GM06990 (cell line): ENCODE measurements at places on chromosomes 3 and 15.

GRCh38 chr15:52558196-52558595, 10.6 kb downstream of the ARPP19 start:
- DNase-seq = peak; percentile 61

GRCh38 chr3:195757438-195757770, 36.6 kb downstream of the MUC20 start:
- DNase-seq = no peak

DNA sequence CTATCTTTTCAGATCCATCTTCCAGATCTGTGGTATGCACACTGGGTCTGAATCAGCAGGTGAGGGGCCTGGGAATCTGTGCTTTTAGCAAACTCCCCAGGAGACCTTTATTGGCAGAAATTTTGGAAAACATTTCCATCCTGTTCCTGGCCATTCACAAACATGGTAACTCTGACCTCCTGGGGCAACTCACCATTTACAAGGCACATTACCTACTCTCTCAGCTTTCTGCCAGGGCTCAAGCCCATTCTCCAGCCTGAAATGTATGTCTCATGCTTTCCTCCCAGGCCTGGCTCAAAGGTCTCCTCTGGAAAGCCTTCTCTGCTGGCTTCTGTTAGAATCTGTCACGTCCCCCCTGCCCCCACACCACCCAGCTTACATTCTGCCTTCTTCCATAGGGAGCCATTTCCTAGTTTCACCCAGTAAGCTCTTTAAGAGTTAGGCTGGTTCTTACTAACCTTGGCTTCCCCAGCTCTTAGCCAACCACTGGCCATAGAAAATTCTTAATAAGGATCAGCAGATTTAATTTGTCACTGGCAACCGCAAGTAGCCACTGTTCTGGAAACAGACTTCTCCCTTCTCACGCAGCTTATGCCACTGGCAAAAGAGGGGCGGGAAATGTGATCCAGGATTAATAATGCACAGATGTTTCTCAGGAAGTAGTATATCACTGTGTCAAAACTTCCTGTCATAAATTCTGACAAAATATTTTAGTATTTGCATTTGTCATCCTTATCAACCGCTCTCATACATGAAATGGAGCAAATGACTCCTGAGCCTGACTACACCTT, 55.0 kb downstream of the RORA start:
- no peak for DNase-seq

GRCh38 chr15:66388043-66388363, 1.3 kb downstream of the MAP2K1 start:
- no peak for DNase-seq

- DNase-seq = no peak
Measured at GRCh38 chr3:192188218-192188835, 539.0 kb downstream of the FGF12 start.

DNA sequence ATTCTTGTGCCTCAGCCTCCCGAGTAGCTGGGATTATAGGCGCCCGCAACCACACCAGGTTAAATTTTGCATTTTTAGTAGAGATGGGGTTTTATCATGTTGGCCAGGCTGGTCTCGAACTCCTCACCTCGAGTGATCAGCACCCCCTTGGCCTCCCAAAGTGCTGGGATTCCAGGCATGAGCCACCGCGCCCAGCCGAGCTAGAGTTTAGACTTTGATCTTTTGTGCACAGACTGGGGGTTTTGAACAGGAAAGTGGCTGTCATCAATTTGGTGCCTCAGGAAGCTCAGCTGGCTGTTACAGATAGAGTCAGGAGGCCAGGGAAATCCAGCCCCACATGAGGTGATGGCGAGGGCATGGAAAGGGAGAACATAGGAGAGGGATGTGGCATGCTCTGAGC, 19.3 kb upstream of the IREB2 start:
- DNase-seq = no peak

DNA sequence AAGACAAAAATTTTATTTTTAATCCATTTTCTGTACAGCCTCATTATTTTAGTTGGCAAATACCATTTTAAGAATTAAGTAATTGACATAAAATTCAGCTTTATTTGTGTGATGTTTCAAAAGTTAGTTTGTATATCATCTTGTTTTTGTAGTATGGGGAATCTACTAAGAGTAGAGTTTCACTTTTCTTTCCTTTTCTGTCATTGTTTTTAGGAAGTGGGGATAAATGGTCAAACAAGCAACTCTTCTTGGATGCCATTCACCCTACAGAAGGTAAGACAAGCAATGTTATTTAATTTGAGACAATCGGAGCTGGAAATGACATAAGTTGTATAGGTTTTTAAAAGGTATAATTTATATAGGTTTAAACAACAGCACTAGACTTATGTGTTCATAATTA, 268.3 kb downstream of the BBX start:
- no peak for DNase-seq

- no peak for DNase-seq
Measured at GRCh38 chr3:31572236-31573004, 39.7 kb downstream of the STT3B start.

- DNase-seq = no peak
Measured at GRCh38 chr15:88035381-88035780, 221.2 kb downstream of the NTRK3 start.

- DNase-seq = no peak
Measured at GRCh38 chr3:113436809-113437208, 4.5 kb downstream of the CFAP44 start.

DNA sequence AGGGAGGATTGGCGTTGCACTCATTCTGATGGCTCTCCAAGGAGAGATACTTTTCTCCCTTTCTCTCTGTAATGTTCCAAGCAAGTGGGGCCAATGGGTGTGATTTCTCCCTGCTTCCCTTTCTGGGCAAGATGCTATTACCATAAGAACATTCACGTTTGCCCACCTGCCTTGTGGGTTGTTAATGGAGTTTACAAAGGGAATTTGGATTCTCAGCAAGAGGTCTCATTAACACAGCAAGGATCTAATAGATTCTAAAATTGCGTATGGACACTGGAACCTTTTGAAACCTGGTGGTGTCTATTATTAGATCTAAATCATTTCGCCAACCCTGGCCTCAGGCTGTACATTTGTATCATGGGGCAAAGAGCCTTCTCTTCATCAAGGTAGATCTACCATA, 74.1 kb downstream of the SLCO3A1 start:
- no peak for DNase-seq

DNA sequence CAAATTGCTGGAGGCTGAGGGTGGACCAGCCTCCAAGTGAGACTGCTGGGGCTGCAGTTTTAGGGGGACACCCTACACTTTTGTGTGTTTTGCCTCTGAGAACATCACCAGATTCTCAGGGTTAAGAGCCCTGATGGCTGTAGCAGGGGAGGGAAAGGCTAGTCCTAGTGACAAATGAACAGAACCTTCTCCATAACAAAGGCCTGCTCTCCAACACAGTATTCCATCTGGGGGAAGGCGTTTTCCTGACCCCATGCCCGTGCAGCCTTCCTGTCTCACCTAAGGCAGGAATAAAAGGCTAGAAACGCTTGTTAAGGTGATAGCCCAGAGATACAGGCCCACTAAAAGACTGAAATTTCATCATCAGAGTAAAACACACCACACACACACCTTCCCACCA, 50.2 kb upstream of the NSMCE3 start:
- DNase-seq = no peak

GRCh38 chr15:31255732-31256377, 70.8 kb upstream of the KLF13 start:
- peak; percentile 76 for DNase-seq

GRCh38 chr15:99429681-99430081, 136.1 kb upstream of the MEF2A start:
- no peak for DNase-seq

GRCh38 chr3:47018269-47018611, 38.8 kb downstream of the NBEAL2 start:
- no peak for DNase-seq

DNA sequence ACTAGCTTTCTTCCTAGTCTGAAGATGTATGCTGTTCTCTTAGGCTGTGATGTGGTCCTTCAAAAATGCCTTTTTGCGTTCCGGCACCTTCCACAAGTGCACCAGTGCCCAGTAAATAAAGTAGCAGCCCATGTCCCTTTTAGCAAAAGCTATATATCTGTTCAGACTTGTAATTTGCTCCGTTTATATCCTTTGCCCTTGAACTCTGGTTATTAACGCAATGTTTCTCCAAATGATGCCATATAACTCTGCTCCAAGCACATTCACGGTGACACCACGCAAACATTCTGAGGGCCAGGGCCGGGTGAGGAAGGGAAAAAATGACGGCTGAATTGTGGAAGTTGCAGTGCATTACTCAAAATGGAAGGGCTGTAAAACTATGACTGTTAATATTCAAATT, 1001.1 kb upstream of the NR2F2 start:
- no peak for DNase-seq

DNA sequence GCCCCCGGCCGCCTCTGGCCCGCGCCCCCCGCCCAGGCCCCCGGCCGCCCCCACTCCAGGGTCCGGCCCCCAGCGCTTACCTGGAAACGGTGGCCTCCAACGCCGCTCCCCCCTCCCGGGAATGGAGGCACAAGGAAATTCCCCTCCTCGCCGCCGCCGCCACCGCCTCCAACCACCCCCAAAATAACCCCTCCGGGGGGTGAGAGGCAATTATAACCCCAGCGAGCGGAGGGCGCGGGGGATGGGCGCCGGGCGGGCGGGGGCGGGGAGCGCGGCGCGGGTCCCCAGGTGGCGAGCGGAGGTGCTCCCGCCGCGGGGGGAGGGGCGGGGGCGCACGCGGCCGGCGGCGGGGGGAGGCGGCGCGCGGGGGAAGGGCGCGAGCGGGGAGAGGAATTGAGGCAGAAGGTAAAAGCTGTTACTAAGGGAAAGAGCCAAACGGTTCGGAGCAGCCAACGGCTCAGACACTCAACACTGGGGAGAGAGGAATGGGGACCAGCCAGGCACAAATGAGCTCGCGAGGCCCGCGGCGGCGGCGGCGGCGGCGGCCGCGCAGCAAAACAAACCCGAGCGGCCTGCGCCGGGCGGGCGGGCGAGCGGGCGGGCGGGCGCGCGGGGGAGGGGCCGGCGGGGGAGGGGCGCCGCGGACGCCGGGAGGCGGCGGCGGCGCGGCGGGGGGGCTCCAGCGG, at the start of gene TBL1XR1:
Gene TBL1XR1, minus strand, starts transcription at position 442 of the 686 bp plus-strand sequence. CDS start 132,505 bp downstream, outside the sequence.
- DNase-seq = peak; percentile 91

DNA sequence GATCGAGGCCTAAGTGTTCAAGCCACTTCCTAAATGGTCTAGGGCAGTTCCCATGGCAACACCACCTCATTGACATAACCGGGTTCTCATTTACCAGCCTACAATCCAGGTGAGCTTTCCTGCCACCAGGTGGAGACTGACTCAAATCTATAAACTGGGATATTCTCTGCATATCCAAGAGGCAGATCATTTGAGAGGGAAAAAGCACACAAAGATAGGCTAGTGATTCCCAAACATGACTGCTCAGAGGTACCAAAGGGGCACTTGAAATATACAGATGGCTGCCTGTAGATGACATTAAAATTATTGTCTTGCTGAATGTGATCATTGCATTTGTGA, 141.3 kb upstream of the PROK2 start:
- DNase-seq = no peak

GRCh38 chr3:3665546-3665945, 133.7 kb upstream of the LRRN1 start:
- DNase-seq = no peak

GRCh38 chr3:139378587-139379241, 10.7 kb downstream of the COPB2 start:
- no peak for DNase-seq

DNA sequence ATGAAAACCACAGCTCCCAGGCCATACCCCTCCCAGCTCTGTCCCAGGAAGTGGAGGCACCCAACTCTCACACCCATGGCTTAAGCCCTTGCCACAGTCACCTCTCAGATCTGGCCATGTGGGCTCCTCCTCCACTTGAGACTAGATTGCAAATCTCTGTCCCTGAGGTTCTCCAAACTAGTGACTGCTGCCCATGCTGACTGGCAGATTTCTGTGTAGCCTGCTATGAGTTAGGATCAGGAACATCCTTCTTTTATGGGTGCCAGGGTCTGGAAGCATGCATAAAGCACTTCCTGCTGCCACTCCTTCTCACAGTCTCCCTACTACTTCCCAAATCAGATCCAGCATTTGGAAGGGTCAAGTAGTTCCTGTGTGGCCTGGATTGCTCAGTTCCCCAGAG, 59.6 kb upstream of the GOLIM4 start:
- no peak for DNase-seq

DNA sequence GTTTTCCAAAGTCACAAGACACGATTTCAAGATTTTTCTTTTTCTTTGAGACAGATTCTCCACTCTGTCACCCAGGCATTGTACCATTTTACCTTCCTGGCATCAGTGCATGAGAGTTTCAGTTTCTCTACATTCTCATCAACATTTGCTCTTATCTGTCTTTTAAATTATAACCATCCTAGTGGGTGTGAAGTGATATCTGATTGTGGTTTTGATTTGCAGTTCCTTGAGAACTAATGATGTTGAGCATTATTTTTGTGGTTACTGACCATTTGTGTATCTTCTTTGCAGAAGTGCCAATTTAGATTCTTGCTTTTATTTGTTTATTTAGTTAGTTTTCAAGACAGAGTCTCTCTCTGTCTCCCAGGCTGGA, 41.2 kb downstream of the ADIPOQ start:
- DNase-seq = no peak

- DNase-seq = peak; percentile 78
Measured at GRCh38 chr15:55279746-55280351, 9.8 kb downstream of the RAB27A start.

DNA sequence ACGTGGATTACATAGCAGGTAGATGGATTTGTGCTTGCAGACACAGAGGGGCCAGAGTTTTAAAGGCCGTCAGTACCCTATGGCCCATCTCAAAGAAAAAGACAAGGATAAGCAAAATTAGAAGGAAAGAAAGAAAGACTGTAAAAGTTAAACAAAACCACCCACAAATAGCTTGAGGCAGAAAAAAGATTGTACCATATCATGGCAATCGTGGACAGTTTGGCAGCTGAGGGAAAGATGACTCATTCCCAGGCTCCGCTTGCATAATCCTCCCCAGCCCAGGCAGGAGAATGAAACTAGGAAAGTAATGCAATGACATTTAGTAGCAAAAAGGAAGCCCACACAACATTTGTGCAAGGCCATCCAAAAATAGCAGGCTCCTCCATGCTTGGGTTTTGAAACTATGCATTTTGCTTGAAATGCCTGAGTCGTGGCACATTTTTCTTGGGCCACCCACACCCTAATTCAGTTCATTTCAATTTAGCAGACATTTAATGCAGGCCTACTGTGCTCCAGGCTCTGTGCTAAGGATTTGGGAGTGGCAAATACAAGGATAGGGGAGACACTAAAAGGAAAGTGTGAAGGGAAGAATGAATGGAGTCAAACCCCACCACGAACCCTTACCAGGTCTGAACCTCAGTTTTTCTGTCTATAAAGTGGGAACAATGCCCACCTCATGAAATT, 40.9 kb upstream of the SMAD3 start:
- DNase-seq = no peak

GRCh38 chr3:151382671-151383070, 1.9 kb downstream of the P2RY12 start:
- DNase-seq = no peak

DNA sequence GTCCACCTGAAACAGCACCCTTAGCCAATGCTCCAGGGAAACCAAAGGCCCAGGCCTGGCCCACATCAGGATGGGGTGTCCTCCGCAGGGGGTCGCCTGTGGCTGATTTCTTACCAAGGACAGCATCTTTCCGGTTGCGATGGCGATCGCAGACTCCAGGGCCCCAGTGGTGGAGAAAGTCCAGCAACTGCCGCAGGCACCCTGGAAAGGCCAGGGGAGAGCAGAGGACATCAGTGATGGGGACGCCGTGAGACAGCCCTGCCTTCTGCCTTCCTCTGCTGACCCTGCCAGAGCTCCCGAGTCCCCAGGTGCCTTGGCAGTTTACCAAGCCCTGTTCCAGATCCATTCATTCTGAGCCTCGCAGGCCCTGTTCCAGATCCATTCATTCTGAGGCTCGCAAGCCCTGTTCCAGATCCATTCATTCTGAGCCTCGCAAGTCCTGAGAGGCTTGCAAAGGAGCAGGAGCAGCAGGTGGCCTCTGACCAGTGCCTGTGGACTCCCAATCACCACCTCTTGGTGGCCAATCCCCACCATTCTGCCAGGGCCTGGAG, 12.5 kb downstream of the CTSH start:
- no peak for DNase-seq
